Stimulated activated CD4-positive, alpha-beta T cell treated with anti-CD3 and anti-CD28 coated beads, Interleukin-12 subunit alpha, Interleukin-12 subunit beta, amount 100 ng/mL, for 24 hours (primary cell): ENCODE measurements at places on chromosomes 4 and X.

DNA sequence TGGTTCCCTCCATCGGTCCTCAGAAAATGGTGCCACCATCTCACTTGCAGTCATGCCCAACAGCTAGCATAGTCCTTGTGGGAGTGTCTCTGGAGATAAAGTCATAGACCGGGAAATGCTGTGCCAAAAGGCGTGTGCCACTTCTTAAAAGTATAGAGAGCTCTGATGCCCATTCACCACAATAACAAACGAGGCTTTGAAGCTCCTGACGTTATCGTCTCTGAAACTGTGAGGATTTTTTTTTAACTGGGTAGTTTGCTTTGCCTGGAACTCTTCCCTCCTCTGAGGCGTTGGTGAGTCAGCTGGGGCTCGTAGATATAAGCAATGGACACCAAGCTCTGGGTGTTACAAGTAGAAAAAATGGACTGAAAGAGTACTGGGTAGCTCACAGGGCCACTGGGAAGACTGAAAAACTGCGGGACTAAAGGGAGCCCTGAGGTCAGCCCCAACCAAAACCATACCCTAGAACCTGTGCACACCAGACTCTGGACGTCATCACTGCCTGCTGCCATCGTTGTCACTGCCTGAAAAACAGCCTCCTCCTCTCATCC is 89.4 kb upstream of the TRIM2 start:
- peak; percentile 43 for DNase-seq

GRCh38 chr4:123114084-123114914 is 191.9 kb upstream of the NUDT6 start:
- no peak for DNase-seq

GRCh38 chr4:1137063-1137776 is 23.9 kb upstream of the RNF212 start:
- DNase-seq = no peak

DNA sequence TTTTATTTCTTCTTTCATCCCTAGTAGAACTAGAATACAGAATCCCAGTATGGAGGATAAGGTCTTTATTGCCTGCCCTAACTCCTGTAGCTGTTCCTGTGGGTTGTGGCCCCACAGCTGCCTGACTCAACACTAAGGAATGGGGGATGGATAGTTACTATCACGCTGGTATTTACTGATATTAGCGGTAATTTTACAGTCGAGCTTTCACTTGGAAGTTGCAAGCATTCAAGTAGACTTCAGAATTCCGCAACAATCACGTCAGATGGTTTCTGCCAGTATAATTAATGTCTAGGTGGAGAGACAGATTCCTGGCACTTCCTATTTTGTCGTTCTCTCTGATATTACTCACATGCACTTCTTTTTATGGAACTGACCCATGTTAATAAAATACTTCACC is 489.8 kb downstream of the PABPC4L start:
- DNase-seq = no peak

- DNase-seq = no peak
Observed at GRCh38 chrX:66050140-66050569, 10.3 kb upstream of the VSIG4 start.

DNA sequence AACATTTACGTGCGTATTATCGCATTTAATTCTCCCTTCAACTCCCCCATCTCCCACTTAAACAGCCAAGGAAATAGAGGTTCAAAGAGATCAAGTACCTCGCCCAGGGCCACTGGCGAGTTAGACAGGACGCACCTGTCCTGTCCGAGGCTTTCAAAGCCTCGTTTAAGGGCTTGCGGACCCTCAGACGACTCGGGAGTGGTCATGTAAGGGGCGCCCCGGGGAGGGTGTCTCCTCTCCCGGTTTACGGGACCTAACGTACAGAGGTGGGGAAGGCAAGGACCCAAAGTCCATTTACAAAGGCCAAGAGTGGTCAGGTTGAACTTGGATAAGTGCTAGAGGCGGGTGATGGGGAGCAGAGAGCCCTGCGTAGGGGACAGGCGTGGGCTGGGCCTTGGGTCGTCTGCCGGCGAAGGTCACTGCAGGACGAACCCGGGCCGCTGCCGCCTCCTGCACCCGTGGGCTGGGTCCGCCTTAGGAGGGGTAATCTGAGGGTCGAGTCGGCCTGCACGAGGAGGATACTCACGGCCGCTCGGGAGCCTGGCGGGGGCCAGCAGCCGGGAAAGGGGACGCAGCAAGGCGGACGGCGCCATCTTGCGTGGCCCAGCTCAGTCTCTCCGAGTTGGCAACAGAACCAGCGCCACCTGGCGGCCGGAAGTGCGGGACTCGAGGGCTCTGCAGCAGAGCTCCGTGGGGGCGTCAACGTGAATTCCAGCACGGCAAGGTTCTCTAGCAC is 5.9 kb upstream of the NAA15 start:
- peak; percentile 99 for DNase-seq

GRCh38 chr4:138774940-138775339 is 240.6 kb upstream of the NOCT start:
- no peak for DNase-seq
